ENCODE measurements at places on chromosomes 12 and 14. TPM values are rescaled to one million over a fixed set of nuclear protein-coding genes. Genes with fewer than 3 reads are reported as not detected.

DNA sequence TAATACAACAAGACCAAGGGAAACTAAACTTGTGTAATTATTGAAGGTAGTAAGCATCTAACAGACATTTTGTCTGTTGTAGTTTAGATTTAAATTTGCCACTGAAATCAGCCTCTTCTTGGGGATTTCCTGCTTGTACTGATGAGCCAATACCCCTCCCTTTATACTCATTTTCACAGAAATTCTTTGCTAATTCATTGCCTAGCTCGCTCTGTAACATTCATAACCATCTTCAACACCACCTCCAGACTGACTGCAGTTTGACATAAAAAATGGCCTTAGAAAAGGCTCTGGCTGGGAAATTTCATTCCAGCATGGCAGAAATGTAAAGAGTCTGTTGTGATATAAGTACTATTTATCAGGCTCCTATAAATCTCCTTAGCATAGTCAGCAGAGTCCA is 109.7 kb upstream of the FLRT2 start:
- DNase-seq = no peak

Gene PPFIA2
- 3.5 TPM for polyA plus RNA-seq

Gene SERPINA3
- not detected for polyA plus RNA-seq

- no peak for DNase-seq
These were observed 684.5 kb downstream of the C12orf50 start for GRCh38 chr12:87344699-87345098.

Gene GPR68
- polyA plus RNA-seq = 1.7 TPM

DNA sequence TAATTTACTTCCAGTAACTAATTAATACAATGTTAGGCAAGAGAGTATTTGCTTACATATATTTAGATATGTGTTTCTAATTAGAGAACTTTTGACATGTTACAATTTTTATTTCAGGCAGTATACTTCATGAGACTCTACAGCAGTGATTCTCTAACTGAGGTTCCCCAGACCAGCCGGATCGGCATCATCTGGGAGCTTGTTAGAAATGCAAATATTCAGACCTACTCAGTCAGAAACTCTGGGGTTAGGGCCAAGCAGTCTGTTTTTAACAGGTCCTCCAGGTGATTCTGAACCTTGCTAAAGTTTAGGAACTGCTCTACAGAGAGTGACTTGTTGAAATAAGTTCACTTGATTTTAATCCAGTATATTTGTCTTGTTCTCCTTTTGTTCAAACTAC is 46.5 kb downstream of the ARID2 start:
- no peak for DNase-seq

Gene TMEM233
- polyA plus RNA-seq = 1.7 TPM

Data from right renal pelvis (tissue), 4 donors.